ENCODE measurements at places on chromosomes 13 and 19.

DNA sequence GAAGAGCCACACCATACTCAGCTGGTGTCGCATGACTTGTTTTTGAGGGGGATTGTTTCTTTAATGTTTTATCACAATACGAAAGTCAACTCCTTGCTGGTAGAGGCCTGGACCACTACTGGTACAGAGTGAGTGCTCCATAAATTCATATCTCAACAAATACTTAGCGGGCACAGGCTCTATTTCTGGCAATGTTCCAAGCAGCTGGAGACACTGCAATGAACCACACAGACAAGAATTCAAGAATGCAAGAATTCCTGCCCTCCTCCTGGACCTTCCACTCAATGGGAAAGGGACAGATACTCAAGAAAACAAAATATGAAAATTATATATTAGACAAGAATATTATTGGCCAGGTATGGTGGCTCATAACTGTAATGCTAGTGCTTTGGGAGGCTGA lies 5.1 kb upstream of the FXYD5 start:
- DNase-seq, result no peak

GRCh38 chr19:2288818-2289713 lies 7.1 kb upstream of the PEAK3 start:
- DNase-seq, result peak; percentile 1

DNA sequence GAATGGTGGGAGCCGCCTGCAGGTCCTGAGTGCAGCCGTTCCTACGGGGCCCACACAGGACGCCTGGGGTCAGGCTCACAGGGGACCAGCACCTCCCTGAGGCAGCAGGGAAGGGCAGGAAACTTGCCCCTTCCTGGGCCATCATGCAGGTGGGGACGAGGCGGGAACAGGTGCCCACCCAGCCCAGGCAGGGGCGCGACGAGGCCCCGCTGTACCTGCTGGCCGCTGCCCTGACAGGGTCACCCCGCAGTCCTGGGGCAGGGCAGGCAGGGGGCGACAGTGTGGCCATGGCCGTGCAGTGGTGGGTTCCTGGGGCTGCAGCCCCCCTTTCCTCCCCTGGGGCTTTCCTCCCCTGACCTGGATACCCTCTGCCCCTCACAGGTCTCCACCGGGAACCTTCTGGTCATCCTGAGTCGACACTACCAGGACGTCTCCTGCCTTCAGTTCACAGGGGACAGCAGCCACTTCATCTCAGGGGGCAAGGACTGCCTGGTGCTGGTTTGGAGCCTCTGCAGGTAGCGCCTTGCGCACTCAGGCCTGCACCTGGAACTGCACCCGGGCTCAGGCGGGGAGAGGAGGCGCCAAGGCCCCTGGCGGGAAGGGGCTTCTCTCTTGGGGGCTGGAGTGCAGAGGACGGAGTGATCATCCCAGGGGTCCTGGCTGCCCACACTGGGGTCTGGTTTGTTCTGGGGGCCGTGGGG lies 5.4 kb downstream of the WDR18 start:
- no peak for DNase-seq

GRCh38 chr13:107057028-107057631 lies 489.2 kb upstream of the ARGLU1 start:
- DNase-seq, result no peak

GRCh38 chr19:45901912-45902650 lies at the start of gene MYPOP:
Gene MYPOP, minus strand, starts transcription at chr19:45902613. Its CDS starts 840 bp downstream, at chr19:45901773.
- DNase-seq, result peak; percentile 59

GRCh38 chr13:23966691-23967615 lies 69.7 kb upstream of the C1QTNF9B start:
- no peak for DNase-seq

GRCh38 chr13:97114651-97115050 lies 107.5 kb upstream of the MBNL2 start:
- DNase-seq, result no peak

DNA sequence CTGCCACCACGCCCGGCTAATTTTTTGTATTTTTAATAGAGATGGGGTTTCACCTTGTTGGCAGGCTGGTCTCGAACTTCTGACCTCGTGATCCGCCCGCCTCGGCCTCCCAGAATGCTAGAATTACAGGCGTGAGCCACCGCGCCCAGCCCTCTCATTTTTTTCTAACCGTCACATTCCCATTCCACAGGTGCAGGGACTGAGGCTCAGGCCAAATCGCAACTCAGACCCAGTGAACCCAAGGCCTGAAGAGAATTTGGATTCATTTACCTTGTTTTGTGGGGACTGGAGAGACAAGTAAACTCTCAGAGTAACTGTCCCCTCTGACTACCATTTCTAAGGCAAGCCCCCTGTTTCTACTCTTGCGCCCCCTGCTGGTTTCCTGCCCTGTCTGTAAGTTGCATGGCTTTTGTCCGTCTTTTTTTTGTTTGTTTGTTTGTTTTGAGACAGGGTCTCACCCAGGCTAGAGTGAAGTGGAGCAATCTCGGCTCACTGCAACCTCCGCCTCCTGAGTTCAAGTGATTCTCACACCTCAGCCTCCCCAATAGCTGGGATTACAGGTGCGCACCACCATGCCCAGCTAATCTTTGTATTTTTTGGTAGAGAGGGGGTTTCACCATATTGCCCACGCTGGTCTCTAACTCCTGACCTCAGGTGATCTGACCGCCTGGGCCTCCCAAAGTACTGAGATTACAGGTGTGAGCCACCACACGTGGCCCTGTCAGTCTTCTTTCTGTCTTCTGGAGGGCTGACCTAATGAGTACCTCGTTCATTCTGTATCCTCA lies 2.3 kb upstream of the STRN4 start:
- peak; percentile 96 for DNase-seq

- DNase-seq, result peak; percentile 64
Observed at GRCh38 chr13:38045278-38046048, 175.9 kb upstream of the TRPC4 start.

DNA sequence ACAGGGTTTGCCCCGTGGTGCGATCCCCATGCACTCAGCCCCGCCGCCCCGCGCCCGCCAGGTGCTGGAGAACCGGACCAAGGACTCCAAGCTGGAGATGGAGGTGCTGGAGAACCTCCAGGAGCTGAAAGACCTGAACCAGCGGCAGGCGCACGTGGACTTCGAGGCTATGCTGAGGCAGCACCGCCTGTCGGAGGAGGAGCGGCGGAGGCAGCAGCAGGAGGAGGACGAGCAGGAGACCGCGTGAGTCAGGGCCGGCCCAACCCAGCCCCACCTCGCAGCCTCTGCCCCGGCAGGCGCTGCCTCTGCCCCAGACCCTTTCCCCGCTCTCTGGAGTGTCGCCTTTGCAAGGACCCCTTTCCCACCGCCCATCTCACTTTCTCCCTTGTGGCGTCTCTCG lies 11.3 kb downstream of the YJU2 start:
- no peak for DNase-seq

DNA sequence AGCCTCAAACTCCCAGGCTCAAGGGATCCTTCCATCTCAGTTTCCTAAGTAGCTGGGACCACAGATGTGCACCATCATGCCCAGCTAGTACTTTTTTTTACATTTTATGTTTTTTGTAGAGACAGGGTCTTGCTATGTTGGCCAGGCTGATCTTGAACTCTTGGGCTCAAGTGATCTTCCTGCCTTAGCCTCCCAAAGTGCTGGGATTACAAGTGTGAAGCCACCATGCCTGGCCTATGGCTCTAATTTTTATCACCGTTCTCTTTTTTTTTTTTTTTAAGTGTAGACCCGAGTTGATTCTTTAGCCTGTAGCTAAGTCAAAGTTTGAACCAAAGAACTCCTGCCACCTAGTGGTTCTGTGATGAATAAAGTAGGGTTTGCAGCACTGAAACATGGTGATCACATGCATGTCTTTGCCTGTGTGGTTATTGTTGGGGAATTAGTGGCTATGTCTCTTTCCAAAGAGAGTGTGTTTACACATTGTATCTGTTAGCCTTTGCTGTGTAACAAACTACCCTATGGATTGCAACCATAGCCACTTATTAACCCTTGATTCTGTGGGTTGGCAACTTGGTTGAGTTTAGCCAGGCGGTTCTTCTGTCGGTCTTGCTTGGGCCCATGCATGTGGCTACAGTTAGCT lies 11.6 kb downstream of the NFILZ start:
- peak; percentile 75 for DNase-seq

GRCh38 chr13:23793711-23794110 lies 95.5 kb downstream of the MIPEP start:
- DNase-seq, result no peak

- DNase-seq, result peak; percentile 72
Observed at GRCh38 chr19:56351208-56351607, 36.6 kb upstream of the ZSCAN5A start.

DNA sequence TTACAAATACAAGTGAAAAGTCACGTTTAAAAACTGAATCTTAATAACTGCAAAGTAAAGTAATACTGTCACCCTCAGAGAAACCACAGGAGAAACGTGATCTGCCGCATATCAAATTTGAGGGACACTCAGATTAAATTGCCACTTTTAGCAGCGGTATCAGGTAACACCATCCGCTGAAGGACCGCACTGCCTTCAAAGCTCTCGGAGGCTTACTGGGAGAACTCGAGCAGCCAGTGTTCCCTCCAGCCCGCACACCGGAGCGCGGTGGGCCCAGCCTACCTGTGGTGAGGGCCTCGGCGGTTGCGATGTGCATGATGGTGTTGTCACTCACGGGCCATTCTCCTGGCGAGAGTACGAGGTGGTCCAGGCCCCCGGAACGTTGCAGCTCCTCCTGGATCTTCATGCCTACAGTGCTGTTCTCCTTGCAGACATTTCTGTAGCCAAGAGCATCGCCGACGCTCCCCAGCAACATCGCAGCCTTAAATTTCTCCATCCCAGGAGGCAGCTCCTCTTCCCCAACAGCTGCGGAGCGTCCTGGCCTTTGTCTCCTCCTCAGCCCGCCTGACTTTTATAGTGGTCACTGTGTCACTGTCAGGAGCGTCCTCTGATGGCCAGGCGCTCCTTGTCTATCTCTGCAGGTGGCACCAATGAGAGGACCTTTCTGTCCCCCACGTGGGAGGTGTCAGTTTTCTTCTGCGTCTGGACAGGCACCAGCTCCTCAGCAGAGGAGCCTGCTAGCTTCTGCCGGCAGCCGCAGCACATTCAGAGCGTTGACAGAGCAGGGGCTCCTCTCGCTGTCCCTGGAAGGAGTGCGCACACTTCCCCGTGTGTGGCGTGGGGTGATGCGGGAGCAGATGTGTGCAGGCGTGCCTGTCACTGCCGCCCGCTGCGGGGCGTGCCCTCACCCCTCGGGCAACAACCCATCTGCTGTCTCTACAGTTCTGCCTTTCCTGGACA lies at the start of gene ADPRHL1:
Gene ADPRHL1 (minus strand): TSS at position 547 of the 960 bp plus-strand sequence. CDS start 51 bp downstream, at position 496.
- DNase-seq, result no peak

DNA sequence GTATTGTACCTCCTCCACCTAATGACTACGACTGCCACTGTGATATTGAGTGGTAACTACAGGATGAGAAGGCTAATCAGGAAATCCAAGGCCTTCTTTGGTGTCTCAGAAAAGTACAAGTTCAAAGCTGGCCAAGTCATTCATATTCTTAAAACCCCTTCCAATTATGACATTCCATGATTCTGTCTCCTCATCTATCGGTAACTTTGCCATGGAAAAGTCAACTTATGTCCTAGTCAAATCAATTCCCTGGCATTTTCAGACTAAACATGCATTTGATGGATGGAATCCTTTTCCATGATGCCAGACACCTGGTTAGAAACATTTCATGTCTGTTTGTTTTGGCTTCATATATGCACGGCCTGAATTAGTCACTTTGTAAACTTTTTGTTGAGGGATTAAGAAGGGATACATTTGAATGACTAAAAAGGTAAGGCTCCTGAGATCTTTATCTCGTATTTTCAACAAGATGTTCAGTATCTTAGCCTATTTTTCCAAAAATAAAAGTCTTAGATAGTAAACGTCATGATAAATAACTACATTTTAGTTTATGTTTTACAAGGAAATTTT lies 186.5 kb downstream of the NHLRC3 start:
- no peak for DNase-seq

DNA sequence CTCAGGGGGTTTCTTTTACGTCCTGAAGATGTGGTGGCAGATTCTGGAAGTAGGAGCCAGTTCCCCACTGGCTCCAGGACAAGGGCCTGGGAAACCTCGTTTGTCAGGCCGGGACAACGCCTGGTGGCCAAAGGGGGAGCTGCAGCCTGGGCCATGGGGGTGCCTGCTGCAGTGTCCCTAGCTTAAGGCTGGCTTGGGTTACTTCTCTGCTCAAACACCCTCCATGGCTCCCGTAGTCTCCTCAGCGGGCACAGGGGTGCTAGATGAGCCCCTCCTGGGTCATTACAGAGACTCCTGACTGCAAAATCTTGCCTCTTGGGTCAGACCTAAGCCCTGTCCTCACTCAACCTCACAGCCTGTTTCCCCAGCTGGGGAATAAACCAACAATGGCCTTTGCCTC lies 14.7 kb downstream of the CILP2 start:
- DNase-seq, result peak; percentile 79

DNA sequence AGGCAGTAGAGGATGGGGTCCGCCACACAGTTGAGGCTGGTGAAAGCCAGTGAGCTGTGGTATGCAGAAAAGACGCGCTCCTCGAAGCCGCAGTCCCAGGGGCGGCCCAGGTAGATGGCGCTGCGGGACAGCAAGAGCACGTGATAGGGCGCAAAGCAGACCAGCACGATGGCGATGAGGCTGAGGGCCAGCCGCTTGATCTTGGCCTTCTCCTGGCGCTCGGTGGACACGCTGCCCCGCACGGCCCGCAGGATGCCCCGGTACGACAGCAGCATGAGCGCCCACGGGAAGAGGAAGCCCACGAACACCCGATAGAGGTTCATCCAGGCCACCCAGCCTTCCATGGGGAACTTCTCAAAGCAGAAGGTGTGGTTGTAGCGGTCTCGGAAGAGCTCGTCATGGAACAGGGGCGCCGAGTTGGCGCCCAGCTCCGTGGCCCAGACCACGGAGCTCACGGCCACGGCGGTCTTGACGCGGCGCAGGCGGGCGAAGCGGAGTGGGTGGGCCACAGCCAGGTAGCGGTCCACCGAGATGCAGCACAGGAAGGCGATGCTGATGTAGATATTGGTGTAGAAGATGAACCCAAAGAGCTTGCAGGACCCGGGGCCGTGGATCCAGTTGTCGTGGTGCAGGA lies 6.5 kb upstream of the OPA3 start:
- peak; percentile 88 for DNase-seq

DNA sequence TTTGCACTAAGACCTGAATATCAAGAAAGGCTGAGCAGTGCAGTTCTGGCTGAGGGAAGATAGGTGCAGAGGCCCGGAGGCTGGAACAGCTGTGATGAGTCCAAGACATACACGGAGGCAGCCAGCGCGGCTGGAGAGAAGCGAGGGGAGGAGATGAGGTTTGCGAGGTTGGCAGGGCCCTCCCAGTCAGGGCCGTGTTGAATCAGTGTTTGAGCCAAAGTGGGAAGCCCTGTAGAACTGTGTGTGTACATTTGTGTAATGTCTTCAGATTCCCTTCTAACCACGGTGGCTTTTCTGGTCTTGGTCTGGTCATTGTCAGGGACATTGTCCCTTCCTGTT lies 34.9 kb downstream of the PAK4 start:
- no peak for DNase-seq

Measured in GM23338 (cell line).